ENCODE measurements at places on chromosomes 4 and X. TPM values are rescaled to one million over a fixed set of nuclear protein-coding genes. Genes with fewer than 3 reads are reported as not detected.

Gene F8A3
- 14.8 TPM for total RNA-seq

Gene MOB1B
- total RNA-seq, result 26.9 TPM

Gene CISD2
- total RNA-seq, result 34.4 TPM

DNA sequence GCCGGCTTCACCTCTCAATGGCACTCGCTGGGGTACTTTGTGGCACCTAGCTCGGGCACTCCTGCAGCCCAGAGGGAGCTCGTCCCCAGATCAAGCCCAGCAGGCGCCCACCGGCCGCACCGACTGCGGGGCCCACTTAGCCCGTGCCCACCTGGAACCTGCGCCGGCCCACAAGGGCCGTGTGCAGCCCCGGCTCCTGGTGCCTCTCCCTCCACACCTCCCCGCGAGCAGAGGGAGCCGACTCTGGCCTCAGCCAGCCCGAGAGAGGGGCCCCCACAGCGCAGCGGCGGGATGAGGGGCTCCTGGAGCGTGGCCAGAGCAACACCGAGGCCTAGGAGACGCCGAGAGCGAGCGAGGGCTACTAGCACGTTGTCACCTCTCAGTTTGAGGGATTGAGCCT lies 82.1 kb upstream of the SHISA3 start:
- DNase-seq, result no peak

- DNase-seq, result no peak
These were observed 384.6 kb downstream of the PPP3CA start for GRCh38 chr4:100962698-100963097.

- no peak for DNase-seq
These were observed 6.7 kb upstream of the IRAK1 start for GRCh38 chrX:154026136-154027021.

DNA sequence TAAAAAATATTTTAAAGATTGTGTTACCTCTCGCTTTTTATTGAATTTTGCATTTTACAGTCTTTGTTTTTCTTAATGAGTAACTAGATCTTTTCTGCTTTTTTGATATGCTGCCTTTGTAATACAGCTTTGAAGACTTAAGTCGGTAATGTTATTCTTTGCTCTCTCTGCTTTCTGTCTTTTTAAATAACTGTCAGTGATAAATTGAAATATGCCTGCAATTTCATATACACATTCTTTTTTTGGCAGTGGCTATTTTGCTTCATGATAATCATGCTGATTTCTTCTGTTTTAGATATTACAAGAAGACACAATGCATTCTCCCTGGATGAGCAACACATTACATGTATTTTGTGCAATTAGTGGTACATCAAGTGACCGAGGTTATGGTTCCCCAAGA lies 42.0 kb upstream of the IL13RA1 start:
- DNase-seq, result no peak

DNA sequence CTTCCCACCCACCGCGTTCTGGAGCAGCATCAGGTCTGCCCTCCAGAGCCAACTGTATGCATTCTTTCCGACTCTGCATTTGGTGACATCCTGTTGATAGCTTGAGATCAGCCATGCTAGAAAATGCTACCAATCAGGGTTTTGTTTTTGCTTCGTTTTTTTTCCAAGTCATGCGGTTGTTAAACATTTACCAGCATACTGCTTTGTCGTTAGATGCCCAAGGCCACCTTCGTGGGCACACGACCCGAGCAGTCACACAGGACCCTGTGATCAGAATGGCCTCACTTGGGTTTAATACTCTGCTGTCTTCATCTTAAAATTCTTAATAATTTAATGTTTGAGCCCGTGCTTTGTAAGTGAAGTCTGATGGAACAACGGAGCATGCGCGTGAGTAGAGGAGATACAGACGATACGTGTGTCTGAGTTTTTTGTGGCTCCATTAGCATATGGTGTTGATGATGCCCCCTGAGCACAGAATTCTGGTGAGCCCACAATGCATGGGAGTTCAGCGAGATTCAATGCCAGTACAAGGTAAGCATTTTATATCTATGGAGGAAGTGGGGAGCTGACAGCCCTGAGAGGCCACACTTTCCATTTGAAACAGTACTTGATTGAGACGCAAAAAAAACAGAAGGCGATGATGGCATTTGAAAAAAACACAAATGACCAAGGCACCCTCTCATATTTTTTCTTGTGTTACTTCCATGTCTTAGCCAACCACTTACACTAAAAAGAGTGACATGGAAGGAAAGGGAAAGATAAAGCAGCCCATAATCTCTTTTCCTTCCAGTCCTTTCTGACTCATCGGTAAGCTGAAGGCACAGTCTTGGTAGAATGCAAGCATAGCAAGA lies 323.6 kb downstream of the BCOR start:
- DNase-seq, result no peak
